ENCODE measurements at places on chromosomes 12 and 14.

DNA sequence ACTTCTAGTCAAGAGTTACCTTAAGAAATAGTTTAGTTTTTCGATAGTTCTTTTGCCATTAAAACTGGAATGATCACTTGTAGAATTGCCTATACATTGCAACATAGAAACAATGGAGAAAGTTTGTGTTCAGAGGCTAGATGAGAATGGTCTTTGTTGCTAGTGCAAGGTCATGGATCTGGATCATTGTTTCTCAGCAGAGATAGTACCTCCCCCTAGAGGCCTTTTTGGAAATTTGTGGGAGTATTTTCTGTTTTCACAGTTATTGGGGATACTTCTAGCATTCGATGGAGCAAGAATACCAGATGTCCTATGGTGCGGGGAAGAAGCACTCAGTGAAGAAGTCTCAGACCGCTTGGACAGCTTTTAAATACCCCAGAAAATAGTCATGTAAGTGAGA lies 138.8 kb upstream of the HMGA2 start:
- DNase-seq, result no peak

DNA sequence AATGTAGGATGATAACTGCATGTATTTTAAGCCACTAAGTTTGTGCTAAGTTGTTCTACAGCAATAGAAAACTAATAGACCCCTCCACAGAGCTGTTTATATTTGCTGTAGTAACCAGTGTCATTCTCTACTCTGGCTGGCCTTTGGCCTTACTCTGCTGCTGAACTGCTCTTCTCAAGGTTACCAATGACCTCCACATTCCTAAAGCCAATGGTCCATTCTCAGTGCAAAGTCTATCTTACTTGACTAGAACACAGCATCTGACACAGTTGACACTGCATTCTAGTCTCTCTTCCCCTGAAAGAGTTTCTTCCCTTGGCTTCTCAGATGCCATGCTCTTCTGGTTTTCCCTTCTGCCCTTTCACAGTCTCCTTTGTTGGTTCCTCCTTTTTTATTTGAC lies 154.8 kb upstream of the CRY1 start:
- no peak for DNase-seq

DNA sequence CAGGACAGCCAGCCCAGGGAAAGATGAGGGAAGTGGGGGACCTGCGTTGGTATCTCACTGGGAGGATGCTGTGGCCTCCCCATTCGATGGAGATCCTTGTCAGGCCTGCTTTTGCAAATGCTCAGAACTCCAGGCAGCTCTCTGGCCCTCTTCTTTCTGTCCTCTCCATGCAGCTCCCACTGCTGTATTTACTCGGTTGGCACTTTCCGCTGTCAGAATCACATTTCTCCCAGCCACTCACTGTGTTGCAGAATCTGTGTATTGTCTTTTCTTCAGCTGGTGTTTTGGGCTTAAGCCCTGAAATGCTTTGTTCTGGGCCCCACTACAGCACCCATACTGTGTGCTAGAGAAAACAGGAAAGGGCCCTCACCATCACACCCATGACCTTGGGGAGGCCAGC lies 401.1 kb downstream of the RGS6 start:
- no peak for DNase-seq

DNA sequence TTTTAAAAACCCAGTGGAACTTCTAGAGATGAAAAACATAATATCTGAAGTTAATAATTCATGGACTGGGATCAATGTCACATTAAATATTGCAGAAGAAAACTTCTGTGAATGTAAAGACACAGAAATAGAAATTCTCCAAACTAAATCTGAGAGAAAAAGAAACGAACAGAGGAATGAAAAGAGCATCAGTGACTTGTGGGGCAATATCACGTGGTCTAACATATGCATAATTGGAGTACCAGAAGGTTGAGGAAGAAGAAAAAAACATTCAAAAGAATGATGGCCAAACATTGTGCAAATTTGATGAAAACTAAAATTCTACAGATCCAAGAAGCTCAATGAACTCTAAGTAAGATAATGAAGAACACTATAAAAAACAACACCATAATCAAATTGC lies 130.8 kb downstream of the EFCAB11 start:
- DNase-seq, result no peak

- DNase-seq, result no peak
These were observed 22.2 kb downstream of the TMEM63C start for GRCh38 chr14:77203611-77204458.

- DNase-seq, result no peak
These were observed 178.5 kb upstream of the DAAM1 start for GRCh38 chr14:59009967-59010366.

DNA sequence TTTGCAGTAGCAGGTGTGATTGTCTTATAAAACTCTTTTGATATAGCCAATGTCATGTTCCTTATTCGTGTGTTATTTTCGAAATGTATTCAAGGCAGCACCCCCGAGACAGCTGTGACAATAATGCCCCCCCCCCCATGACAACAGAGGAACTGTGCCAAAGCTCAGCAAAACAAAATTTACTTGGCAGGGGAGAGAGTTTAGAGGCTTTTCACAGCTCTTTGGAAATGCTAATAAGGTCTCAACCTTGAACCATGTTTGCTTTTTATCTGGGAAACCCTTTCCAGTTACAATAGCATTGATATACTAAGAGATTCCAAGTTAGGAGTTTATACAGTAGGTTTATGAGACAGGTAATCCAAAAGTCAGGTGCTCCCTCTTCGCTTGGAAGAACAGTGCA lies 56.4 kb upstream of the USP44 start:
- DNase-seq, result no peak

GRCh38 chr12:123512838-123513665 lies 20.5 kb downstream of the RILPL1 start:
- DNase-seq, result no peak
